Ecto neural progenitor cell (in vitro differentiated cells): ENCODE measurements at places on chromosomes 4 and X.

DNA sequence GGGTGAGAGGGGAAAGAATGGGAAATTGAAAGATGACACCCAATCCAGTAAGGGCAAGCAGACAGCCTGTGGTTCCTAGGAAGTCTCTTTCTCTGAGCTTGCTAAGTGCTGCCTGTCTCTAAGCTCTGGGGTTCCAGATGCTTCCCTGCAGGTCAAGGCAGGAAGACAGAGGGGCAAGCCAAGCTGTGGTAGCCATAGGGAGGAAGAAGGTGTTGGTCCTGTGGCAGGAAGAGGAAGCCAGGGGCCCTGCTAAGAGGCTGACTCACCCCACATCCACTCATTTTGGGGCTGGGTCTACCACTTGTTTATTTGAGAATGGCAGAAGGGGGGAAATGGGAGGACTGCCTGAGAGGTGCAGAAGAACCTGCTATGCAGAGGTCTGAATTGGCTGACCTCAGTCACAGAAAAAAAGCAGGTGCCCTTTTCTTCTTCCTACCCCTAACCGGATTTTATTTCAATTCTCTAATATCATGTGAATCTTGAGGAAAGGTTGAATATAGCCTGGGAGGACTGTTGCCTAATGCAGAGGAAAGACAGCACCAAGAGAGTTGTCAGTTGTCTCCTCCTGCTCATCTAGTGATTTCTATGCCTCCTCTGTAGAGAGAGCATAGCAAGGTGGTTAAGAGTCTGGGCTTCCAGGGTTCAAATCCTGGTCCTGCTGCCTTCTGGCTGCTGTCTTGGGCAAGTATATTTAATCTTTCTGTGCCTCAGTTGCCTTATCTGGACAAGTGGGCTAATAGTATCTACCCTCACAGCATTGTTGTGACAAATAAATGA, 27.4 kb downstream of the HOPX start:
- DNase-seq, result no peak

GRCh38 chrX:22742174-22742573, 257.6 kb upstream of the DDX53 start:
- DNase-seq, result no peak

- peak; percentile 15 for DNase-seq
Measured at GRCh38 chr4:6123116-6123515, 77.2 kb downstream of the JAKMIP1 start.

GRCh38 chrX:39984191-39984956, 113.4 kb downstream of the BCOR start:
- DNase-seq, result no peak

DNA sequence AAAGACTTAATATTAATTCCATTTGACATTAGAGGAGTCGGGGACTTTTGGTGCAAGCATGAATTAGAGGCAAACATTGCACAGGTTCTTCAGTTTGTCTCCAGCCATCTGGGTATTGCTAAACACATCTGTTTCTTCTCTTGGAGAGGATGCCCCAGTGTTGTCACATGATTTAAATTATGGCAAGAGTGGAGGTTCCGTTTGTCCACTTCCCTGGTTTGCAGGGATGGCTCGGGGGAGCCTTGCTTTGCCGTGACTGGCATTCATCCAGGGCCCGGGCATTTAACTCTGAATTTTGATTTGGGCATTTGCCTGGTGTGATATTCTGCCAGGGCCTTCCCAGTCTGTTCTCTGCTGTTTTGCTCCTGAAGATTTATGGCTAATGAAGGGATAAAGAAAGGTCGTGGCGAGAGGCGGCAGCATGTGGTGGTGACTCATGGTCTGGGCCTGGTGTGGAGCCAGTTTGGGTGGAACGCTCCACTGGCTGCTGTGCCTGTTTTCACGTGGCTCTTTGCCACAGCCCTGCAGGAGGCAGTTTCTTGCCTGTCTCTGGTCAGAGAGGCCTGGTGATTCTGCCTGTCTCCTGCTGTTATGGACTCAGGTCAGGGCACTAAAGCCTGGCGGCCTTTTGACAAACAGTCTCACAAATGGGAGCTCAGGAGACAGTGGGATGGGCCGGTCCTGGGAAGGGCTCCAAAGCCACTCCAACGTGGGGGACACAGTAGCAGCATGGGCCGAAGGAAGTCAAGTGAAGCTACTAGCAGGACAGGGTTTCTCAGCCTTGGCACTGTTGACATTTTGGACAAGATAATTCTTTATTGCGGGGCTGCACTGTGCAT, 99.4 kb upstream of the PGRMC2 start:
- DNase-seq, result no peak

GRCh38 chrX:85561231-85561630, 181.8 kb upstream of the POF1B start:
- no peak for DNase-seq

GRCh38 chr4:105147016-105147552, 408 bp downstream of the TET2 start:
- no peak for DNase-seq

DNA sequence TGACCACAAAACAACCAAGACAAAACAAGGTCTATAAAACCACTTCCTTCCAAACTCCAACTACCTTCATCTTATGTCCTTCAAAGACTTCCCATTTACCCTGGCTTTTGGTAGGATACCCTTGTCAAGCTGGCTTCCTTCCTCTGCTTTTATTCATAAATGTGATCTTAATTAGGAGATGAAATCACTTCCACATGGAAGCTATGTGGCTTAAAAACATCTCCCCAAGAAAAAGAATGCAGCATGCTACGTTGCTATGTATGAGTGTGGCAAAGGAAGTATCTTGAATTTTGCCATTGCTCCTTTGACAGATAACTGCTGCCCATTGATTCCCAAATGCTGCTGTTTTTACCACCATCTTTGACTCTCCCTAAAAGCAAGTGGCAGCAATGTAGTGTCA, 46.4 kb upstream of the VEGFD start:
- no peak for DNase-seq

DNA sequence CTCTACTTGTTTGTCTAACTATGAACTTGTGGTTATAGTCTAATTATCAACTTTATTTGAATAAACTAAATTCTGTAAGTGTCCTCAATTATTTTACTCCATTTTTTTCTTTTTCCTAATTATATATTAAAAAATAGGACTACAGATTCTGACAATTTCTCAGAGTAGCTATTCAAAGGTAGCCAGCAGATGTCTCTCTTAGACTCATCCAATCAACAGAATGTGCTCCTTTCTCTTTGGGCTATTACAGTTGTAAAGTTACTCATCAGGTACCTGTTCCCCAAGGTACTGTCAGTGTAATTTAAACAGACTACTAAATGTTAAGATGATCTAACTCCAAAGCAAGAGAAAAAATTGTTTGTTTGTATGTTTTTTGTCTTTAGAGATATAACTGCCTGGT, 248.6 kb downstream of the PCDH18 start:
- DNase-seq, result no peak

- no peak for DNase-seq
Measured at GRCh38 chr4:20075248-20075871, 176.3 kb upstream of the SLIT2 start.

GRCh38 chr4:8229331-8229975, 30.4 kb downstream of the SH3TC1 start:
- DNase-seq, result no peak

DNA sequence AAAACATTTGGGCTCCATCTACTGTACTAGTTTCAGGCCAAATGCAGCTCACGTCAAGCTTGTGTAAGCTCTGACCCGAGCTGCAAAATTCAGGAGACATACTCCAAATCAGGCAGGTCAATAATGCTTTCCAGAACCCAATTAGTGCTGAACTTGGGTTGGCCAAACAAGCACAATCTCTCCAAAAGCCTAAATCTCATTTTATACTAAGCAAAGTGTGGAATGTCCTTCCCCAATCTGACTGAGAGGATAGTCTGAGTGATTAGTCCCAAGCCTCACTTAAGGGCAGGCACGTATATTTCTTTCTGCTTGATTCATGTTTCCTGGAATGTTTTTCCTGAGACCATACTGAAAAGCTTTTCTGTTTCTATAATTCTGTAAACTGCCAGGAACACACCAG, 79.9 kb downstream of the NKX6-1 start:
- no peak for DNase-seq

DNA sequence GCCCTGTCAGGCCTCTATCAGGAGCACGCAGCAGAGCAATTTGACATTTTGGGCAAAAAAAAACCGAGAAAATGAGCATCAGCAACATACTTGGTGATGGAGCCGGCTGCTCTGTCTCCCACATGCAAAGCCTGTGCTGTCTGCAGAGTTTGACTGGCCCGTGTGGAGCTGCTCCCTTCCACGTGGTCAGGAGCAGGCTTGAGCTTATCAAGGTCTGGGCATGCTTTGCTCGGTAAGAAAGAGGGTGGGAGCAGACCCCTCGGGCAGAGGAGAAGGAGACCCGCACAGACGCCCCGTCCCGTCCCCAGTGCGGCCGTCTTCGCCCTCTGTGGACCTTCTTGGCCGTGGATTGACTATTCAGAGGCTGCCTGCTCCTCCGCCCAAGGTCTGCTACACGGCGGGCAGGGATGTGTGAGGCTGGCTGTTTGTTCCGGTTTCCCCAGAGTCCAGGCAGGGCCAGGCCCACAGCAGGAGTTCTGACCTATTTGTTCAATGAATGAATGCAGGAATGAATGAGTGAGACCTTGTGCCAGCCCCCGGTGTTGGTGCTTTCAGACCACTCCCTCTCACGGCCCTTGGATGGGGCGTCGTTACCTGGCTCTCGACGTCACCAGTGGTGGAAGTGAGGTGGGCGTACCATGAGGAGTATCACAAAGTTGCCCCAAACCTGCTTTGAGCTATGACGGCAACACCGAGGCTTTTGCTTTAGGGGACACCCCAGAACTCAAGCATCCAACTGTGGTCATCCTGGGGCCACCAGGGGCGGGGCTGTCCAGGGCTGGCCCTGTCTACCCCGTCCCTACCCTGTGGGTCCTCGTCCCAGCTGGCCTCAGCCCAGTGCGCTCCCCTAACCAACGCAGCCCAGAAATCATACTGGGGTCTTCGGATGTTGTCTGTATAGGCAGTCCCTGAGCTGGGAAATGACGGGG, 54.7 kb upstream of the ADRA2C start:
- no peak for DNase-seq

GRCh38 chr4:182695009-182695408, 222.2 kb downstream of the DCTD start:
- DNase-seq, result no peak

DNA sequence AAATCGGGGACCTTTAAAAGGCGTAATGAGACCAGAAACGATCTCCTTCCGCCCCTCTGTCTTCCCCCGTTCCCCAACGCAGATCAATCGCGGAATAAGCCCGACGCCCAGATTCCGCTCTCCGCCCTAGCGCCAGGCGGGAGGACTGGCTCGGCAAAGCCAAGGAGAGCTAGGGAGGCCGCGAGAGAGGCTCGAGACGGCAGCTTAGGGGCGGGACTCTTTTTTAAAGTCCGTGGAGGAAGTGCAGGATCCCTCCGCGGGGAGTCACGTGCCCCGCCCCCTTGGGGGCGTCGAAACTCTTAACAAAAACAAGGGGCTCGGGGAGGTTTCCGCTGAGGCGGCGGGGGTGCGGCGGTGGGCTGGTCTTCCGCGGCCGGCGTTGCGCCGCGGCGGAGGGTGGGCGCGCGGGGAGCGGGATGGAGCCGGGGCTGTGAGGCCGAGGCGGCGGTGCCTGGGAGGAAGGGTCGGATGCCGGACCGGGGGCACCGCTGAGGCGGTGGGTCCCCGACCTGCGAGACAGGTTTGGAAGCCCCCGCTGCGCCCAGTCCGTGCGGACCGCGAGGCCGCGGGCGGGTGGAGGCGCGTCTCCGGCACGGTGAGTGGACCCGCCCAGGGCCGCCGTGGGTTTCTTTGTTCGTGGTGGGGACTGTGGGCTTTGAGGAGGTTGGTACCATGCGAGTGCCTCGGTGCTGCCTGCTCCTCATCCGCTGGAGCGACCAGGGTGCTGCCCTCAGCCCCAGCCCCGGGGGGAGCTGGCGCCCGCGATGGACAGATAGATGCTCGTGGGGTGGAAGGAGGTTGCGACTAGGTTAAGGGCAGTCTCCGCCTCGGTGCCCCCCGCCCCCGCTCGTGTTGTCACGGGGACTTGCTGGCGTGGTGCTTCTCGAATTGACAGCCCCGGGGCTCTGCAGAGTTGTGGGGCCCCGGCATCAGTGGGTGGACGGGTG, at the start of gene CCNG2:
CCNG2 (plus strand) TSS at position 296 of the 947 bp plus-strand sequence. CDS start 1,326 bp downstream, outside the sequence.
- DNase-seq, result peak; percentile 97

- DNase-seq, result peak; percentile 60
Measured at GRCh38 chr4:147310312-147310711, 170.6 kb upstream of the EDNRA start.

- no peak for DNase-seq
Measured at GRCh38 chr4:138665851-138666250, 349.7 kb upstream of the NOCT start.

GRCh38 chr4:139642364-139642763, 23.3 kb upstream of the MGST2 start:
- no peak for DNase-seq

- DNase-seq, result no peak
Measured at GRCh38 chr4:54840430-54840829, 182.7 kb downstream of the KIT start.

GRCh38 chrX:53071604-53072417, 10.4 kb upstream of the TSPYL2 start:
- no peak for DNase-seq

- no peak for DNase-seq
Measured at GRCh38 chr4:38785901-38786402, 3.2 kb upstream of the TLR10 start.

DNA sequence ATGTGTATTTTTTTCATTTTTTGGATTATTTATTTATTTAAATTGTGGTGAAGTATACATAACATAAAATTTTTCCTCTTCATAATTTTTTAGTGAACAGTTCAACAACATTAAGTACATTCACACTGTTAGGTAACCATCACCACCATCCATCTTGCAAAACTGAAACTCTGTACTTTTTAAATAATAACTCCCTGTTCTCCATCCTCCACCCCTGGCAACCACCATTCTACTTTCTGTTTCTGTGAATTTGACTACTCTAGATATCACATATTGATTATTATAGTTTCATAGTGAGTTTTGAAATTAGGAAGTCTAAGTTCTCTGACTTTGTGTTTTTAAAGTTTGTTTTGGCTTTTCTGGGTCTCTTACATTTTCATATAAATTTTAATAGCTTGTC, 89.3 kb upstream of the STX18 start:
- DNase-seq, result no peak

DNA sequence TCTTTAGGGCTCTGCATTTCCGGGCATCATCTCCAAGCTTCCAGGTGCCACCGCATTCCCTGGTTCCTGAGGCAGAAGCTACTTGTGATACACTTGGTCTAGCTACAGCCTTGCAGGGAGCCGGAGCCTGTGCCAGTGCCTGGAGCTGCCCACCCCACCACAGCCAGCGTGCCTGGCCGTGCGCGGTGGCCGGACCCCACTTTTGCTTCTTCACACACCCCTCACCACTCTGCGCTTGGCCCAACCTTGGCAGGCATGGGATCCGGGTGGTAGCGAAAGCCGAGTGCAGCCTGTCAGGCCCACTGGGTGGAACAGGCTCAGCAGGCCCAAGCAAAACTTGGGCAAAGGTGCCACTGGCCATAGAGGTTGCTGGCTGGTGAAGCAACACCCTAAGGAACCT, 823.7 kb downstream of the GLUD2 start:
- no peak for DNase-seq

- DNase-seq, result no peak
Measured at GRCh38 chrX:148322906-148323305, 177.5 kb upstream of the AFF2 start.

- DNase-seq, result no peak
Measured at GRCh38 chr4:15719506-15719905, 16.6 kb downstream of the BST1 start.

GRCh38 chrX:53481816-53482465, 47.8 kb upstream of the HSD17B10 start:
- peak; percentile 49 for DNase-seq

GRCh38 chrX:113390531-113390930, 549.9 kb upstream of the AMOT start:
- no peak for DNase-seq

GRCh38 chr4:185307136-185307950, 88.4 kb downstream of the LRP2BP start:
- DNase-seq, result no peak

- no peak for DNase-seq
Measured at GRCh38 chrX:1388651-1389050, 3.3 kb downstream of the SLC25A6 start.
